ENCODE measurements at places on chromosomes 4 and X. TPM values are rescaled to one million over a fixed set of nuclear protein-coding genes. Genes with fewer than 3 reads are reported as not detected.

KLHL5 gene
- 128 TPM for total RNA-seq

PRSS12 gene
- 15.3 TPM for total RNA-seq

PRR32 gene
- not detected for total RNA-seq

ARHGAP24 gene
- total RNA-seq = 29.6 TPM

KLF8 gene
- total RNA-seq = 0.18 TPM

SPANXA1 gene
- not detected for total RNA-seq

BEX1 gene
- 10.7 TPM for total RNA-seq

HELT gene
- total RNA-seq = not detected

ZAR1 gene
- total RNA-seq = not detected

ZDHHC9 gene
- 29.3 TPM for total RNA-seq

BEND2 gene
- not detected for total RNA-seq

DNA sequence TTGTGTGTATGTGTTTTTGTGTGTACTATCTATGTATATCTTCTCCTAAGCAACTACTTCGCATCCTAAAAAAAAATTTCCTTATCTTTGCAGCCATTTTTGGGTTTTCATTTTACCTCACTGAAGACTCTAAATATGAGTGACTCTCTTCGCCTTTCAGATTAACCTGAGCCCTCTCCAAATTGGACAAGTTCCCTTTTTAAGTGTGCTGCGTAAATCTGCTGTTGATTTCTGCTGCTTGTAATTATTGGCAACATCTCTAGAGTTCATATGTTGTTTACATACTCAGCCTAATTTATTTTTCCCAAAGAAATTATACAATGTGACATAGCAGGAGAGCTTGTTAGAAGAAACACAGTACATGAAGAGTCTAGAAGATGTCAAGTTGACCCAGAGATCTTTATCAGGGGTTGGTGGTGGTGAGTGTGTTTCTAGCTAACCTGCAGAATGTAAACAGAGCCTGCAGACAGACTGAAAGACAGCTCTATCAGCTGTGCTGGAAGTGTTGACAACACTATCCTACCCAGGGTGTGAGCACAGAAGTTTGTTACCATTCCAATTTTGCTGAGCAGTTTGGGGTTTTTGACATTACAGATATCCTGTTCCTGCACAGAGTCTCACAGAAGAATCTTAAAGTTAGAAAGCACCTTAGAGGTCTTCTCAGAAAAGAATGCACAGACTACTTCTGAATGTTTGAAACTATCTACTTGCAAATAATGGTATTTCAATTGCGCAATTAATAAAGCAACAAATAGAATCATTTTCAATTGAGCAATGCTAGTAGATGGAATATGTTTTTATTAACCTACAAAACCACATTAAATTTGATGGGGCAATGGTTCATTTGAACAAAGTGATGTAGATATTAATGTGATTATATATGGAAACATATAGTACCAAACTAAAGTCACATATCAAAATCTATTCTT is 12.5 kb downstream of the SOX3 start:
- DNase-seq = no peak

DNA sequence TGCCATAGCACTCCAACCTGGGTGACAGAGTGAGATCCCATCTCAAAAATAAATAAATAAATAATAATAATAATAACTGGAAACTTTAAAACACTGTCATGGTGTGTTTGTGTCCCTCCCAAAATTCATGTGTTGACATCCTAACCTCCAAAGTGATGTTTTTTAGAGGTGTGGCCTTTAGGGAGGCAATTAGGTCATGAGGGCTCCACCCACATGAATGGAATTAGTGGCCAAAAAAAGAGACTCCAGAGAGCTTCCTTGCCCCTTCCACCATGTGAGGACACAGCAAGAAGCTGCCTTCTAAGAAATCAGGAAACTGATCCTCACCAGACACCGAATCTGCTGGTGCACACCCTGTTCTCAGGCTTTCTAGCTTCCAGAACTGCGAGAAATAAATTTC is 23.8 kb upstream of the RAPGEF2 start:
- no peak for DNase-seq

GRCh38 chr4:170306208-170306607 is 216.5 kb upstream of the AADAT start:
- no peak for DNase-seq

- no peak for DNase-seq
Measured at GRCh38 chrX:53743244-53743643, 56.7 kb upstream of the HUWE1 start.

GRCh38 chr4:109574443-109574850 is 14.4 kb downstream of the MCUB start:
- no peak for DNase-seq

- no peak for DNase-seq
Measured at GRCh38 chrX:72554448-72555140, 18.0 kb downstream of the HDAC8 start.

DNA sequence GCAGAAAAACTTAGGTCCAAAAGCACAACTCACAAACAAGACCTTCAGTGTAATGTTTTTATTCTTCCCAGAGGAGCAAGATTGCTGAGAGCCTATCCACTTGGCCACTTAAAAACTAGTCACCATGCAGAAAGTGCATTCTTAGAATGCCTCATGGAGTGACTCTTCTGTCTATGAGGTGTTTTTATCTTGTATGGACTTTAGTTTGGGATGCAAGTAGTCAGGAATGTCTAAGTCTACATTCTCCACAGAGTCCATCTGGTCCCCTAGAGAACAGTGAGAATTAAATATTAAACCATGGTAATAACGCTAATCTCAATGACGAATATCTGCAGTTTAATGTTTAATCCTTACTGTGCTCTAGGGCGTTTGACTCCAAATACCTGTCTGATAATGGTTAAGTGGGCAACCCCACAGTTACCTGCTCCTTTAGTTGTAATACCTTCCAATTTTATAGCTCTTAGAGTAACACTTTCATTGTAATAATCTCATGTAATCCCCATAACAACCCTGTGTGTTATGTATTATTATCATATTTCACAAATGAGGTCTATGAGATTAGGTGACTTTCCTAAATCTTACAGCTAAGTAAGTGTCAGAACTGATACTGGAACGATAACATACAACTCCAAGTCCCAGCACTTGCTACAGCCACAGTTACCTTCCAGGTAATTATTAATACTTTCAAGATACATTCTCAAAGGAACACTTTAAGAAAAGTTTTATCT is 235.6 kb upstream of the JADE1 start:
- no peak for DNase-seq

GRCh38 chrX:74923942-74924448 is 1.3 kb downstream of the NEXMIF start:
- no peak for DNase-seq

DNA sequence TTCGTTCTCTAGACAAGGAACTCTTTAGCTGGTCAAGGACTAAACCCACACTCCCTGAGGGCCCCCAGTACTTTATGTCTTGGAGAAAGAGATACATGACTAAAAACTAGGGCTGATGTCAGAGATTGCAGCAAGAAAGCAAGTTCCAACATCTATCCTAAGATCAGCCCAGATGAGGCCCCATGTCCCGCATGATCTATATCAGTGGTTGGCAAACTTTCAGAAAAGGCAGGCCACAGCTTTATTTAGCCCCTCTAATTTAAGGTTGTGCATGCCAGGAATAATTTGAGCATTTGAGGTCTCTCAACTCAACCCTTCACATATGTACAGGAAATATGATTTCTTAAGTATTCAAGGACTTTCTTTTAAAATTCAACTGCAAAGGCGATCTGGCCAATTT is 44.1 kb upstream of the FRMD7 start:
- no peak for DNase-seq

DNA sequence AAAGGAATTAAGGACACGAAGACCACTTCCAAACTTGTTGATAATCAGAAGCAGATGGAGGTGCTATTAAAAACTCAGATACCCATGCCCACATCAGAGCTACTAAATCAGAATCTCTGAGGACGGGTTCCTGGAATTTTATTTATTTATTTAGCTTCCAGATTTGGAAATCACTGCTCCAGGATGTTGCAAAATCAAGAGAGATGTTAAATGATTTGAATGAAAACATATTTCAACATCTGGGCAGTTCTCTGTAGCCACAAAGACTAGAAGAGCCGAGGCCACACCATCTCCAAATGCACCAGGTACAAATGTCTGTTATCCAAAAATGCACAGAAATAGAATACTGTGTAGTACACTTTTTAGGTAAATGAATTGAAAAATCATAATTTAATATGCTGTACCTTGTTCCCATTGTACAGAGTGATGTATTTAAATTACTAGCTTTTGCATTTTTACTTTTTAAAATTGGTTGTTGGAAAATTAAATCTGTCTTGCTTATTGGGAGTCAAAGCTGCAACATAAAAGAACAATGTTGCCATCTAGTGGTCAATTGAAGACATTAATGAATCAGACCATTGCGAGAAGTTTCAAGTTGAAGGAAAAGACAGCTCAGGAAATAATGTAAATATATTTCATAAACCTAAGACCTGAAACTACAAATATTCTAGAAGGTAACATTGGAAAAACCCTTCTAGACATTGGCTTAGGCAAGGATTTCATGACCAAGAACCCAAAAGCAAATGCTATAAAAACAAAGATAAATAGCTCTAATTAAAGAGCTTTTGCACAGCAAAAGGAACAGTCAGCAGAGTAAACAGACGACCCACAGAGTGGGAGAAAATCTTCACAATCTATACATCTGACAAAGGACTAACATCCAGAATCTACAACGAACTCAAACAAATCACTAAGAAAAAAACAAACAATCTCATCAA is 151.3 kb upstream of the TTC29 start:
- DNase-seq = no peak

GRCh38 chr4:175536852-175537453 is 275.1 kb downstream of the GPM6A start:
- DNase-seq = no peak

GRCh38 chr4:103204111-103204510 is 6.0 kb upstream of the CENPE start:
- no peak for DNase-seq

DNA sequence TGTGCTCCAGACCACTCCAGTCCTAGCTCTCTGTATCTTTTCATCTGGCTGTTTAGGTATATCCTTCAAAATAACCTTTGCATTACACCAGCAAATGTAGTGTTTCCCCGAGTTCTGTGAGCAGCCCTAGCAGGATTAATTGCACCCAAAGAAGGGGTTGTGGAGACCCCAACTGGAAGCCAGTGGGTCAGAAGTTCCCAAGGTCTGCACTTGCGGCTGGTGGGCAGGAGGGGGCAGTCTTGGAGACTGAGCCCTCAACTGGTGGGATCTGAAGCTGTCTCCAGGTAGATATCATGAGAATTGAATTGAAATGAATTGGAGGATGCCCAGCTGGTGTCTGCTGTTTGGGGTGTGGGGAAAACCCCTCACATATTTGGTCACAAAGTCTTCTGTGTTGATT is 1485.3 kb upstream of the TENM3 start:
- no peak for DNase-seq

- no peak for DNase-seq
Measured at GRCh38 chrX:48617542-48618340, 20.4 kb downstream of the WDR13 start.

DNA sequence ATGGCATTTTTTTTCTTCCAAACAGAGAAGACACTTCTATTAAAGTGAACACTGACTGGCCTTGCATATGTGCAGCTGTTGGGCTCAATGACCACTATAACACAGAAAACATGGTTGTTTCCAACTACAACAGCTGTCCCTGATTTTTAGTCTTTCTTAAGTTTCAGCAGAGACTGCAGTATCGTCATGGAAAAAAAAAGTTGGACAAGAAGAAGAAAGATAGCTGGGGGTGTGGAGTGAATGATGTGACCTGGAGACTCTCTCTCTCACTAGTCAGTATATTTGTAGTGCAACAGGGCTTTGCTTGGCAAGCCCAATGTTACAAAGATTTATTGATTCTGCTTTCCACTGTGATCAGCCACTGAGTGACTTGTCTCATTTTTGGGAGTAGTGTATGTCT is 29.5 kb upstream of the C4orf54 start:
- DNase-seq = no peak

GRCh38 chr4:70651864-70652506 is 14.3 kb downstream of the JCHAIN start:
- DNase-seq = no peak
